ENCODE measurements at places on chromosomes 3 and 15. TPM values are rescaled to one million over a fixed set of nuclear protein-coding genes. Genes with fewer than 3 reads are reported as not detected.

DNA sequence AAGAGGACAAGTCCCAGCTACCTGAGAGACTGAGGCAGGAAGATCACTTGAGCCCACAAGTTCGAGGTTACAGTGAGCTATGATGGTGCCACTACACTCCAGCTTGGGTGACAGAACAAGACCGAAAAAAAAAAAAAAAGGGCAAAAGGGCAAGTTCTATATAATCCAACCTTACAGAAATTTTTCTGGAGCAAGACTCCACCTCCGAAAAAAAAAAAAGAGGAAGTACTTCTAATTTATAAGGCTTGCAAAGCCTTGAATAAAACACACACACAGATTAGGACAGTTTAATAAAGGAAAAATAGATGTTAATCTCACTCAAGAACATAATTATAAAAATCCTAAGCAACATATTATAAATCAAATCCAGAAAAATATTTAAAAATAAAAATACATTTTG lies 14.4 kb upstream of the XYLB start:
- H3K4me3 ChIP-seq, result no peak overlapping the region
- no peaks in the 10 kb centered on the region for H3K36me3 ChIP-seq
- no peak overlapping the region for H3K27ac ChIP-seq
- no peaks in the 10 kb centered on the region for H3K27me3 ChIP-seq

DNA sequence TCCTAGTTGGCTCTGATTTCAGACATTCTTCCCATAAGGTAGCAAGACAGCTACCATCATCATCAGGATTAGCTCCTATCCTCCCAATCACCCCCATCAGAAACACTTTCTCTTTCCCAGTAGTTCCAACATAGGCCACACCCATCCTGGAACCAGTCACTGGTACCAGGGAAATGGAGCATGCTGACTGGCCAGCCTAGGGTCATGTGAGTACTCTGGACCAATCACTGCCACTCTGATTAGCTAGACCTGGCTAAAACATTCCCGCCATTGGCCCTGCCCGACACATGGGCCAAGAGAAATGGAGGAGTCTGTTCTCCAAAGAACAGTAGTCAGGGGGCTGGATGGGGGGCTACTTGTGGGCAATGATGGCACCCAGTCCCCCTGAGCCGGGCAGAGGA lies 12.4 kb downstream of the EFCC1 start:
- DNase-seq, result no peak
- H3K4me1 ChIP-seq, result peaks cover 14% of the 10 kb centered on the region
- H3K27ac ChIP-seq, result no peak overlapping the region
- H3K36me3 ChIP-seq, result no peaks in the 10 kb centered on the region
- no peak overlapping the region for H3K4me3 ChIP-seq
- H3K27me3 ChIP-seq, result no peaks in the 10 kb centered on the region

Gene PRSS50
- not detected for polyA plus RNA-seq

DNA sequence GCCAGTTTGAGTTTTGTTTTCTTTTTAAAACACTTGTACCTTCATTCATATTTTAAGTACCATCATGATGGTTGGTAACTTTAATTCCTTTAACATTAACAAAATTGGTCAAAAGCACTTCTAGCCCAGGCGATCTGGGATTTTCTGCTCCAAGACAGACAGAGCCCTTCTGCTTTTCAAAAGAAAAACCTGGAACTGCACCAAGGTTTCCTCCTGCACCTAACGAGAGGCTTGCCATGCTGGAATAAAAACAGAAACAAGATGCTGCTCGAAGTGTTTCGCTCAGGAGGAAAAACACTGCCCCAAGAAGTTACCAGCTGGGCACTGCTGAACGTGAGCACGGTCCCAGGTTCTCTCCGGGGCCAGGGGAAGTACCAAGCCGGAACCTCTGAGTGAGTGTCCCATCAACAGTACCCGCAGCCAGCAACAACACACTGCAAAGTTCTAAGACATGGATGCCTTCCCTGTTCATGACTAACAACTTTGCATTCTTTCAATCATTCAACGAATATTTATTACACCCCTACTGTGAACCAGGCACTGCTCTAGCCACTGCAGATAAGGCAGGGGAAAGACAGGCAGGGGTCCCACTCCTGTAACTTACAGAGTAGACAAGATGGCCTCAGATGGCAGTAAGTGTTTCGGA lies 98.8 kb downstream of the XXYLT1 start:
- H3K27ac ChIP-seq, result no peak overlapping the region
- H3K36me3 ChIP-seq, result peaks cover 7% of the 10 kb centered on the region
- H3K4me3 ChIP-seq, result no peak overlapping the region
- DNase-seq, result no peak

Gene NR2E3
- 0.25 TPM for polyA plus RNA-seq

DNA sequence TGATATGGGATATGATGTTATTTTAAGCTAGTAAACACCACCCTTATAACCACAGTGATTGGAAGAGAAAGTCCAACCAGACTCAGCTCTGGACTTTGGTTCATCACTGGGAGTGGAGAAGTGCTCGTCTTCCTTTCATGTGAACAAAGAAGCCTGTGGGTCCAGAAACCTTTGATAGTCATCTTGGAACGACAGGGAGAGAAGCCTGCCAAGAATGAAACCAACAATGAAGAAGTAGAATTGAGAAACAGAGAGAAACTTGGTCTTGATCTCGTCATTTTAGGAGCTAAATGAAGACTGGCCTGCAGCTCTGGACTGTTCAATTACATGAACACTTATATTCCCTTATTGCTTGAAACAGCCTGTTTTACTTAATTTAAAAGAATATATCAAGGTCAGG lies 13.1 kb upstream of the SLC35G2 start:
- peak; percentile 47 for DNase-seq
- H3K36me3 ChIP-seq, result no peaks in the 10 kb centered on the region
- H3K4me3 ChIP-seq, result no peak overlapping the region
- no peak overlapping the region for H3K27ac ChIP-seq
- no peaks in the 10 kb centered on the region for H3K4me1 ChIP-seq
- H3K27me3 ChIP-seq, result no peaks in the 10 kb centered on the region

DNA sequence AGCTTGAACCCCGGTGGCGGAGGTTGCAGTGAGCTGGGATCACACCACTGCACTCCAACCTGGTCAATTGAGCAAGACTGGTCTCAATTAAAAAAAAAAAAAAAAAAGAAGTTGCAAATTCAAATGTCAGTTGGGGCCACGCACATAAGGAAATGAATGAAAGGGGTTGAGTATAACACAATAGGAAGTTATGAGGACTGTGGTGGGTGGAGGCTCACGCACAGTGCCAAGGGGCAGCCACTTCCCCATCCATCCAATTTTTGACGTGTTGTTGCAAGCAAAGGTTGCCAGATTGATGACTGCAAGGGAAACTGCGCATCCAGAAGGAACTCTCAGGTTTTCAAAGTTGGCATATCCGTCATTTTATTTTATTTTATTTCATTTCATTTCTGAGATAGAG lies 532.2 kb downstream of the NTRK3 start:
- no peaks in the 10 kb centered on the region for H3K36me3 ChIP-seq
- H3K4me3 ChIP-seq, result no peak overlapping the region
- DNase-seq, result no peak
- no peaks in the 10 kb centered on the region for H3K4me1 ChIP-seq

Gene SHQ1
- polyA plus RNA-seq, result 8.3 TPM

DNA sequence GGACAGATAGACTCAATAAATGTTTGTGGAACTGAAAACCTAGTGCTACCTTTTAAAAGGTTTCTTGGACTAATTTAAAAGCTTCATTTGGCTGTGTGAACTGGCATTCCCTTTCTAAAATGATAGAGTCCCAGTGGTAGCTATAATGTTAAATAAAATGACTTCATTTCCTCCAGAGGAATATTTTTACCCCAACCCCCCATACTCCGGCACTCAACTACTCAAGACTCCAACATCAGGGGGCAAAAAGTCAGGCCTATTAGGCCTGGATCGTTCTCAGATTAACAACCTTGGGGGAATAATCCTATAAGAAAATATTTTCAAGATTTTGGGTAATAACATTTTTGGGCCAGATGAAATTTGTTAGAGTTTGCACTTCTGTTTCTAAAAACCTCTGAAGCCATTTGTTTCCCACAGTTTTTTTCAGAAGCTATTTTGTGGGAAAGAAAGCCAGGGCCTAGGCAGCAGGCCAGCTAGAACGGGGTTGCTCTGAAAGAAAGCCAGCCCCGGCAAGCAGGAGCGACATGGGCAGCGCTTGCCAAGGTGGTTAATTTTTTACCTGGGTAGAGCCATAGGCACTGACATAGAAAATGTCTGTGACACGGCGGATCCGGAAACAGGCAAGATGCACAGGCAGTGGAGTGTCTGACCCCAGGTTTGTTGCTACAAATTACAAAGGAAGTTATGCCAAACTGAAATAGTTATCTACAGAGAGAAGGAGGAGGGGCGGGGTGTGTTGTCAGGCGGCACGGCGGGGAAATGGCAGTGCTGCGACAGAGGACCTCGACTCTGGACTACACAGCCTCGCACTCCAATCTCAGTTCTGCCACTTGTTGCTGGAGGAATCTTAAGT lies 84.6 kb downstream of the MAGI1 start:
- H3K4me1 ChIP-seq, result peaks cover 52% of the 10 kb centered on the region
- H3K4me3 ChIP-seq, result peak overlapping the region; percentile 24
- H3K27me3 ChIP-seq, result no peaks in the 10 kb centered on the region

DNA sequence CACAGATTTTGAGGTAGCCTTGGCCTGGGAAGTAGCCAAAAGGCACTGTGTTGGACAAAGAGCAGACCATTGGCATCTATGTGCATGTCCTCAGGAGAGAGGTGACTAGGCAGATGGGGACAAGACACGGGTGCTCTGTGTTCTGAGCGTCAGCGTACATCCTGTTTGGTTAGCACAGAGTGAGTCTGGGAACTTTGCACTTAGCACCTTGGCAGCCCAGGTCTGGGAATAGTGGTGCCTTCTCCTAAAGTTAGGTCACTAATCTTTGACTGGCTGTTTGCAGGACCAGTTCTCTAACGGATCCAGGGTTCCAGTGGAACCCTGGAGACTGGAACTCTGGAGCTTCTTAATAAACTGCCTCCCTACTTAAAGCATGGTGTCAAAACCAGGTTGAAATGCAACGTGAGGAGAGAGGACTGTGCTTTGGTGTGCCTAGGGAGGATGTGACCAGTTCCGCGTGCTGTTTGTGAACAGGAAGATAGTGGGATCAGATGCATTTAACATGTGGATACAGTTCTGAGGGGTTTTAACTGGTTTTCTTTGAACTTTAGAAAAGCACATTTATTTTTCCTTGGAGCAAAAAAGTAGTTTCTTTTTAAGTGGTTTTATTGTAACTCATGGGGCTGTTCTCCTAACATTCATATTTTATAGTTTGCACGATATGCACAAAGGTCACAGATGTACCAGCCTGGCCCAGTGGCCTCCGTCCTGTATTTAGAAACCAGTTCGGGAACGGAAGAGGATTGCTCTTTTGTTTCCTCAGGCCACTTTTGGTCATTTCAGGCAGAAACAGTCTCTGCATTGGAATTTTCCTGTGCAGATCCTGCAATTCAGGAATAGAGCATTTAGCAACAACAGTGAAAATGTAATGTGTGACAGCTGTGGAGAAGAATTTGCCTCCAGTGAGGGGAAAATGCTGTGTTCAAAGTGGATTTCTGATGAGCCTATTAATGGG lies 48.8 kb downstream of the ABHD2 start:
- peaks cover 14% of the 10 kb centered on the region for H3K4me1 ChIP-seq
- no peak overlapping the region for H3K4me3 ChIP-seq
- DNase-seq, result no peak
- H3K36me3 ChIP-seq, result peaks cover 5% of the 10 kb centered on the region
- no peaks in the 10 kb centered on the region for H3K27me3 ChIP-seq

DNA sequence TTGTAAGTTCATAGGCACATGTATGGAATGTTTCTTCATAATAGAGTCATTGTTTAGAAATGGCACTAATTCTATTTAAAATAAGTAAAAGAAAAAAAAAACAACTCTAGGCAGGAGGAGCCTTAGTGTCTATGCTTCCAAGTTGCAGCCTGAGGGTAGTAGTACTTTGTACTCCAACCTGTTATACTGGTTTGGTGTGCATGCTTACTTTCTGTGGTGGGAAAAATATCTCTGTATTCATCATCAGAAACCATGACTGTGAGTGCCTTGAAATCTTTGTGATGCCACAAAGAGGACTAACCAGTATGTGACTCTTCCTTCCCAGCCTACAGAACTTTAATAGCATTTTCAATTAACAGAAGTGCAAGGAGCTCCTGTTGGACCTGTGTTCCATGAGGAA lies 4.4 kb downstream of the NAALADL2 start:
- H3K36me3 ChIP-seq, result no peaks in the 10 kb centered on the region
- H3K27ac ChIP-seq, result no peak overlapping the region
- H3K4me1 ChIP-seq, result no peaks in the 10 kb centered on the region
- no peak overlapping the region for H3K4me3 ChIP-seq
- no peaks in the 10 kb centered on the region for H3K27me3 ChIP-seq

DNA sequence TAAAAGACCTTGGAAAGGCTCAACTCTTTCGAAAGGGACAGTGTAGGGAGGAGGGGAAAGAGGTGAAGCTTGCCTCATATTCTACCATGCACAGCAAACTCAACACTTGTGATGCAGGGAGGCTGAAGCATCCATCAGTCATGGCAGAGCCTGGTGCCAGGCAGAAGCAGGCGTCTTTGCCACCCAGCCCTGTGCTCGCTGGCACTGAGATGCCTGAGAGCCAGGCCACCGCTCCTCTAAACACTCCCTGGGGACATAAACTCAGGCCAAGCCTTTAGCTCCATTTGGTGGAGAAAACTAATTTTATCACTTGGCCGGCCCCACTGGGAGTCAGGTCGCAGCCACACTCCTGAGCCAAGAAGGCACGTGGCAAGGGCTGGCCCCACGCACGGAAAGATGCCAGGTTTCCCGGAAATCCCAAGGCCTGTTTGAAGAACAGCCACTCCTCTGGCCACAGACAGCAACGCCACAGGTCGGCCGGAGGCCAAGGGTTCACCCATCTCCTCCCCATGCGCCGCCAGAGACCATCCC lies 30.7 kb downstream of the XXYLT1 start:
- no peaks in the 10 kb centered on the region for H3K27me3 ChIP-seq
- no peak overlapping the region for H3K27ac ChIP-seq
- no peaks in the 10 kb centered on the region for H3K4me1 ChIP-seq
- H3K4me3 ChIP-seq, result no peak overlapping the region
- no peak for DNase-seq

- no peaks in the 10 kb centered on the region for H3K27me3 ChIP-seq
- no peaks in the 10 kb centered on the region for H3K36me3 ChIP-seq
- peak; percentile 3 for DNase-seq
- H3K27ac ChIP-seq, result no peak overlapping the region
These were observed 592.0 kb upstream of the KCNMB2 start for GRCh38 chr3:177944228-177944661.

GRCh38 chr3:42923606-42924005 lies 17.7 kb downstream of the ZNF662 start:
- no peaks in the 10 kb centered on the region for H3K36me3 ChIP-seq
- H3K27me3 ChIP-seq, result no peaks in the 10 kb centered on the region

DNA sequence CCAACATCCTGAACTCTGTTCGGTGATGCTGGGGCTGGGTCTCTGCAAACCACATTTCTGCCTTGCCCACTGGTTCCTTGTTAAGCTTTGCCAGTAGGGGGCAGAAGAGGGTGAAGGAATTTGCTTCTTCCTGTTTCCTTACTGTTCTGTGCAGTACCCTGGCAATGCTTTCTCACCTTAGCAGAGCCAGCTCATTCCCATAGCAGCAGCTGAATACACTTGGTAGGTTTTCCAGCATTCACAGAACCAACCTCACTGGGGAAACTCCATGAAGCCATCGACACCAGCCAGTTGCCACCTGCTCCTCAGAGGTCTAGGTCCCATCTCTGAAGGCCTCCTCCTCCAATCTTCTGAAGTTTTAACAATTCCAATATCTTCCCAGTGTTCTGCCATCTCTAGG lies 308.4 kb downstream of the PDCD6IP start:
- no peaks in the 10 kb centered on the region for H3K36me3 ChIP-seq
- H3K4me3 ChIP-seq, result no peak overlapping the region
- H3K27ac ChIP-seq, result no peak overlapping the region
- H3K27me3 ChIP-seq, result no peaks in the 10 kb centered on the region

Gene ADGRG7
- polyA plus RNA-seq, result 48.1 TPM

Gene CCR4
- not detected for polyA plus RNA-seq
